MCF 10A (cell line): ENCODE measurements at places on chromosomes 2 and 18. TPM values are rescaled to one million over a fixed set of nuclear protein-coding genes. Genes with fewer than 3 reads are reported as not detected.
A peak's percentile ranks its signal among the peaks of the same experiment; 100 is the strongest.

- DNase-seq = peak; percentile 53
These were observed 51.9 kb downstream of the MAP4K3 start for GRCh38 chr2:39385172-39385571.

GRCh38 chr2:172109988-172110811, 7.5 kb upstream of the DLX2 start:
- no peak for DNase-seq

DNA sequence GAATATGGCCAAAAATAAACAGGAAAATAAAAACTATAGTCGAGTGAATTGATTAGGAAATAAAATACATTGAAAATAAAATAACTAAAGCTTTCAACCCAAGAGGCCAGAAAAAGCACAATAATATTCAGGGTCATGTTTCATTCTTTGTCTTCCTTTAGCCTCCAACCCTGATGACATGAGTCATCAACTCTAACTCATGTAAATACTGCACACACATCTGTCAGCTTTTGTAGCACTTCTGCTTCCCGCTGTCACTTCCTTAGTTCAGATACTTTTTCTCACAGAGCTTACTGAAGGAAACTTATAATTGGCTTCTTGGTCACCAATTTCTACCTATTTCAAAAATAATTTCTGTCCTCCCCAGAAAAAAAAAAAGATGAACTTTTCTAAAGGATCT, 112.8 kb downstream of the UPP2 start:
- DNase-seq = peak; percentile 57

ALKAL2 gene
- total RNA-seq = not detected in 2 replicates

TMEM17 gene
- 2.6 and 3.1 TPM in 2 replicates for total RNA-seq

WDR75 gene
- 50.3 and 52.5 TPM in 2 replicates for total RNA-seq

CHST9 gene
- not detected in 2 replicates for total RNA-seq

HOXD12 gene
- total RNA-seq = not detected in 2 replicates

DNA sequence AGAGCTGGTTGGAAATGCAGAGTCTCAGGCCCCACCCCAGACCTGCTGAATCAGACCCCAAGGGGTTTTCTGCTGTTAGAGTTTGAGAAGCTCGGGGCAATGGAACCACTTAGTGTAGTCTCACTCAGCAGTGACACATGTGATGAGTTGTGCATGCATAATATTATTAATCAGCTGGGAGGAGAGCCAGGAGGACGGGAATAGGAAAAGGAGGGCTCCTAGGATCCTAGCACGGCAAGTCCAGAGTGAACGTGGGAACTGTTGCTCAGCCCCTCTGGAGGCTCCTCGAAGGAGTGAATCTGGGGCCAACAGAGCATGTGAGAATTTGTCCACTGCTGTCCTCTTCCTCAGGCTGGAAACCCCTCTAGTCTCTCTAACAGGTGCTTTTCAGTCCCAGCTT, 87.1 kb downstream of the HS1BP3 start:
- DNase-seq = peak; percentile 18
